8988T (cell line): ENCODE measurements at places on chromosomes 6 and 20.

DNA sequence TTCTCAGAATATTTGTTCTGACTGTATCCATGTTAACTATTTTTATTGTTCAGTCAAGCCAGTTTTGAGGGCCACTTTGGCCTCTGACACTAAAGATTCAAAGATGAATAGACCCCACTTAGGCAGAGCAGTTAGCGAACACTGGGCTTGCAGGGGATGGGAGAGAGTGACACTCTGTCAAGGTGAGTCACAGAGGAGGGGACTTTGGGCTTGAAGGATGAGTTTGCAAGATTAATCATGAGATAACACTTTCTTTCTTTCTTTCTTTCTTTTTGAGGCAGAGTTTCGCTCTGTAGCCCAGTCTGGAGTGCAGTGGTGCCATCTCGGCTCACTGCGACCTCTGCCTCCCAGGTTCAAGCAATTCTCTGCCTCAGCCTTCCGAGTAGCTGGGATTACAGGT, 46.4 kb downstream of the SPATA2 start:
- no peak for DNase-seq

DNA sequence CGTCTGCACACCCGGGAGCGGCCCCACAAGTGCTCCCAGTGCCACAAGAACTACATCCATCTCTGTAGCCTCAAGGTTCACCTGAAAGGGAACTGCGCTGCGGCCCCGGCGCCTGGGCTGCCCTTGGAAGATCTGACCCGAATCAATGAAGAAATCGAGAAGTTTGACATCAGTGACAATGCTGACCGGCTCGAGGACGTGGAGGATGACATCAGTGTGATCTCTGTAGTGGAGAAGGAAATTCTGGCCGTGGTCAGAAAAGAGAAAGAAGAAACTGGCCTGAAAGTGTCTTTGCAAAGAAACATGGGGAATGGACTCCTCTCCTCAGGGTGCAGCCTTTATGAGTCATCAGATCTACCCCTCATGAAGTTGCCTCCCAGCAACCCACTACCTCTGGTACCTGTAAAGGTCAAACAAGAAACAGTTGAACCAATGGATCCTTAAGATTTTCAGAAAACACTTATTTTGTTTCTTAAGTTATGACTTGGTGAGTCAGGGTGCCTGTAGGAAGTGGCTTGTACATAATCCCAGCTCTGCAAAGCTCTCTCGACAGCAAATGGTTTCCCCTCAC, 21.0 kb downstream of the PRDM1 start:
- no peak for DNase-seq

- DNase-seq = no peak
Measured at GRCh38 chr20:15739035-15739434, 834.2 kb downstream of the KIF16B start.

GRCh38 chr6:12593771-12594529, 122.6 kb upstream of the PHACTR1 start:
- no peak for DNase-seq

GRCh38 chr6:153485072-153485471, 354.0 kb upstream of the RGS17 start:
- DNase-seq = no peak

GRCh38 chr6:37504024-37504423, 4.3 kb upstream of the CCDC167 start:
- no peak for DNase-seq

DNA sequence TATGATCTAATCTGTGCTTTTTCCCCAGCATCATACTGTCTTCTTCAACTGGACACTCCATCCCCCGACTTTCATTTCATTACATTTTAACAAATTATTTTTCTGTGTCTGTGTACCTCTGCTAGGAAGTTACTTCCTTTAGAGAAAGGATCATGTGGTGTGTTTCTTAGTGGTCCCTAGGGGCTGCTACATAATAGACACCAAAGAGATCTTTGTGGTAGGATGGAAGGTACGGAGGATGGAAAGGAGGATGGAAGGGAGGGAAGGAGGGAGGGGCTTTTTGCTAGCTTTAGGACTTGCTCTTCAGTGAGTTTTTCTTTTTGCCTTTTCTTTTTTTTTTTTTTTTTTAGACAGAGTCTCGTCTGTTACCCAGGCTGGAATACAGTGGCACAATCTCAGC, 95.7 kb downstream of the TNFAIP3 start:
- no peak for DNase-seq

DNA sequence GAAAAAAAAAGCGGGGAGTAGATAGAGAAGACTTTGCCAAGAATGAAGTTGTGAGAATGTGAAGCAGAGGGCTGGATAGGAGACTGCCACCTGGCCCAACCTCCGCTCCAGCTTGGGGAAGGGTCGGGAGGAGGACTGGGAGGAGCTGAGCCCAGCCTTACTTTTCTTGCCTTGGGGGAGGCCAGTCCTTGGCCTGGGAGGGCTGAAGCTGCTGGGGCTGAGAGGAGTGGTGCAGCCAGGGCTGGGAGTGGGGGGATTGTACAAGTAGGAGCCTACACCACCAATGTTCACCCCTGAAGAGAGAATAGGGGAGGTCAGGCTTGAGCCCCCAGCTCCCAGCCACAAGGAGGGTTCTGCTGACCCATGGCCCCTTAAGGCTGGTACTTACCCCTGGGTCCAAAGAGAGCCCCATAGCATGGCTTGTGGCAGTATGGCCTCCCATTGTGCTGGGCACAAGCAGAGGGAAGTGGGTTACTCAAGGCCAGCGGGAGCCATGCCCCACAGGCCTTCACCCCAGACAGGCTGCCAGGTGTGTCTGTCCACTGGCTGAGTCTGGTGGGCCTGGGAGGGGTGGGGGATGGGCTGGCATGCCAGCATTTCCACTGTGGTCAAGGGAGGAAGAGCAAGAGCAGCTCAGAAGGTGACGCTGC, 1.1 kb downstream of the CRIP3 start:
- DNase-seq = no peak
